ENCODE measurements at places on chromosomes 1 and 21.

DNA sequence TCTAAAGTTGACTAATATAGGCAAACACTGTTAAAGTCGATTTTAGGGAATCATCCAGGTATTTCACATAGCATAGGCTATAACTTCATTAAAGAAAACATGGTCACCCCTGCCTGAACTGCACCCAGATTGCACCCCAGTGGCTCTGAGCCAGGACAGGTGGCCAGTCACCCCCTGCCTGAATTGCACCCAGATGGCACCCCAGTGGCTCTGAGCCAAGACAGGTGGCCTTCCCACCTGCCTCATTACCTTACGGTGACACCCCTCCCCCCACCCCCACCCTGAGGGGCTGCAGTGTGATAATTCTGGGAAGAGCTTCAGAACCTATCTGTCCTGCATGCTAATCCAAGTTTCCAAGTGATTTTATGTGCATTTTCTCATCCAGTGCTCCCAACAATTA, 78.9 kb downstream of the DSCAM start:
- no peak for DNase-seq

- DNase-seq: no peak
Observed at GRCh38 chr1:157110686-157111085, 11.1 kb upstream of the ETV3L start.

DNA sequence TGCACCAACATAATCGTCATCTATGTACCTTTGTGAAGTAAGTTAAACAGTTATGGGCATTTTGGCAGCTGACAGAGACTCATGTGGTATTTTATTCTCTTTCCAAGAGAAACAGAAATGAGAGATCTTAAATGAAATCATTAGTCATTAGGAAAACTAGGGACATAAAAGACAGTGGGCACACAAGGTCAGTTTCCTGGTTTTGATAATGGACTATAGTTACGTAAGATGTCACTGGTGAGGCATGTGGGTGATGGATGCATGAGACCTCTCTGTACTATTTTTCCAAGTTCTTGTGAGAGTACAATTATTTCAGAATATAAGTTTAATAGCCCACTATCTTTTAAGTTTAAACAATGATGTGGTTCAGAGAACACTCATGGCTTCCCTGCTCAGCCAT, 216.9 kb downstream of the APP start:
- no peak for DNase-seq

DNA sequence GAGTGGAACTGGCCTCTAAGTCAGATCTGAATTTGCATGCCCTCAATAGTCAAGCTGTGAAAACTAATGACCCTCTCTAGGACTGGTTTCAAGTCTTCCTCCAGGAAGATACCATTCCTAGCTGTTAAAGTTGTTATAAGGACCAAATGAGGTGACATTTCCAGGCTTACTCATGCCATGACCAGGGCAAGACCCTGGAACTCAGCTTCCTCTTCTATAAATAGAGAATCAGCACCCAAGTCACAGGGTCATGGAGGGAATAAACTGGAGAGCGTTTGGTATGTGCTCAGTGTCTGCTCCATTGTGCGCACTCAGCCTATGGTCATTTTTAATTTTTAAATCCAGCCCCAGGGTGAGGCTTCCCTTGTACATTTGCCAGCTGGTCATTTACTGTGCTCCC, 2.5 kb downstream of the S100A9 start:
- no peak for DNase-seq

GRCh38 chr1:166488327-166488726, 321.5 kb upstream of the FAM78B start:
- DNase-seq: no peak
